ENCODE measurements at places on chromosomes 2 and 18.

GRCh38 chr2:240360645-240361475 is 74.6 kb upstream of the GPC1 start:
- no peak for DNase-seq

DNA sequence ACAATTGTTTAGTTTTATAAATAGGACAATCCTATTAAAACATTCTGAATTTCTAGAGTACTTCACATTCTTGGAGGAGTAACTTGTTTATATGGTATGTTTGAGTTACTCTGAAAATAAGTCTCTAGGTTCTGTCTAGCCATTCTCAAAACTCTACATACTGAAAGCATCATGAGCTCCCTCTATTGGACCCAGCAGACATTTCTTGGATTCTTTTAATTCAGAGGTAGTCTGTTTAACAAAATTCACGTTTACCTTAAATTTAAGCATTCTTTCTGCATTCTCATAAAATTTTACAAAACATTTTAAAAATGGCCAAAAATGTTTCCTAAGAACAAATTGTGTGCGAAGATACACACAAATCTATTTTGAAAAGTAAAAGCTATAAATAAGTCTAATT is 15.3 kb downstream of the SP9 start:
- DNase-seq = no peak

DNA sequence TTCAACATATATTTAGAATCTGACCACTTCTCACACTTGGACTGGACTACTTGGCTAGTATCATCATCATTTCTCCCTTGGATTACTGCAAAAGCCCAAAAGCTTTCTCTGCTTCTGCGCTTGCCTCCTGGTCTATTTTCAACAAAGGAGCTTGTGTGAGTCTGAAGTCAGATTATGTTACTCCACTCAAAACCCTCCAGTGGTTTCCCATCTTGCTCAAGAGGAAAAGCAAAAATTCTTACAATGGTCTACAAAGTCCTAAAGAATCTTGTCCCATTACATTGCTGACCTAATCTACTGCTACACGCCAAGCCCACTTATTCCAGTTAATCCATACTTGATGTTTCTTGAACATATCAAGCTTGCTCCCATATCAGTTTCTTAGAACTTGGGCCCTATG is 9.6 kb downstream of the PREPL start:
- DNase-seq = no peak

- no peak for DNase-seq
Observed at GRCh38 chr2:44930274-44931197, 11.0 kb upstream of the SIX3 start.

GRCh38 chr2:168687314-168687713 is 115.1 kb upstream of the NOSTRIN start:
- no peak for DNase-seq

GRCh38 chr2:147843391-147843863 is 1.4 kb upstream of the ACVR2A start:
- DNase-seq = no peak

DNA sequence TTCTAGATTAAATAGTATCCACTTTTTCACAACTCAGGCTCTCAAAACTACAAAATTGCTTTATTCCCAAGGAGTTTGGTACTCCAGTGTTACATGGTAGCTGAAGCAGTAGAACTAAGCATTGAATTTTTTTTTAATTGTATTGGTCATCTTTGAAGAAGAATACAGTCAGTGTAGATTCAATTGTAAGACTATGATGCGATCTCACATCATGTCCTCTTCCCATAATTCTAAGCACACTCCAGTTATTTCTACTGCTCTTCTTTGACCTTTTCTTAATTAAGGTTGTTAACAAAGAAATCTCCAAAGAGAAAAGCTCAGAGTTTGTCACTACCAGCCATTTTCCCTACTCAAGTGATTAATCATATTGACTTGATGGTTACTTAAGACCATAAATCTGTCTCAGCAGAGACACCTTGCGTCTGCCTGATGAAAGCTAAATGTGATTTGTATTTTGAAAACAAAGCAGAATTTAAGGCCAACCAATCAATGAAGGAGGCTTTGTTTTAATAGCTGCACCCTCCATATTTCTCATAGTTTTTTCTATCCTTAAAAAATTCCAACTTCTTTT is 130.2 kb downstream of the DTNA start:
- DNase-seq = no peak

GRCh38 chr18:67380867-67381266 is 135.7 kb downstream of the DSEL start:
- no peak for DNase-seq

GRCh38 chr18:5541644-5542043 is 2.2 kb downstream of the EPB41L3 start:
- DNase-seq = no peak

DNA sequence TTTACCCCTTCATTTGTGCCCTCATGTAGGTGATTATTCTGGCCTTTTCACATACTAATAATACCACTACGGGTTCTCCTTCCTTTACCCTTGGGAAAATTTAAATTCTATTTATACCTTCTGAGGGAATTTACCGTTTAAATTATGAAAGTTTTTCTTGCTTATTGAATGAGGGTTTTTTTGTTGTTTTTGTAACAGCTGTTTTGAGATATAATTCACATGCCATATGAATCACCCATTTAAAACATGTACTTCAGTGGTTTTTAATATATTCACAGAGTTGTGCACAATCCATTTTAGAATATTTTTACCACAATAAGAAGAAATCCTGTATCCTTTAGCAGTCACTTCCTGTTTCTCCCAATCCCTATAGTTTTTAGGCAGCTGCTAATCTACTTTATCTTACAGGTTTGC is 54.7 kb downstream of the EML4 start:
- DNase-seq = no peak

GRCh38 chr18:32669549-32670165 is 103.2 kb downstream of the KLHL14 start:
- no peak for DNase-seq

Measured in AG04450 (cell line).